ENCODE measurements at places on chromosomes 1 and 21.
A peak's percentile ranks its signal among the peaks of the same experiment; 100 is the strongest.

DNA sequence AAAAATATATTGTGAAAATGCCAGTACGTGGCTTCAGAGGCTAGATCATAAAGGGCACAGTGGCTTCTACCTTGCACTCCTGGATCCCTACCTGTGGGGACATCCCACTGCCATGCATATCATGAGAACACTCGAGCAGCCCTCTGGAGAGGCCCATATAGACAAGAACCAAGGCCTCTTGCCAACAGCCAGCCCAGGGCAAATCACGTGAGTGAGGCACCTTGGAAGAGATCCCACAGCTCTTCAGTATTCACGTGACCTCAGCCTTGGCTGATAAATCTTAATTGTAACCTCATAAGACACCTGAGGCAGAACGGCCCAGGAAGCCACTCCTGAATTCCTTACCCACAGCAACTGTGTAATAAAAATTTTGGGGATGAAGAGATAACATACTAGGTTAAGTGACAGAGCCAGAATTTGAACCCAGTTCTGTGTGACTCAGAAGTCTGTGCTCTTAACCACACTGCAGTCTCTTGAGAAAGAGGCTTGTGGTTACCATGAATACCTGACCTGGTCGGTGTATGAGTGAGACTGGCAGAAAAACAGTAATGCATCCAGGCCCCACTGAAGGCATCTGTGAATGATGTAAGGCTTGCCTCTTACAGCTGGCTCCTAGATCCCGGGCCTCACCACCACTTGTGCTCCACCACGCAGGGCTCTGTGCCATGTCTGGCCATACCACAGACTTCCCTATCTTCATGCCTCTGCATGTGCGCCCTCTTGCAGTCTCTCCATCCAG, 6.9 kb upstream of the A3GALT2 start:
- DNase-seq, result no peak

GRCh38 chr1:14842361-14842760, 243.9 kb downstream of the KAZN start:
- no peak for DNase-seq

GRCh38 chr21:15222707-15223106, 157.9 kb upstream of the NRIP1 start:
- DNase-seq, result no peak

- DNase-seq, result no peak
These were observed 66.7 kb downstream of the ATP1A1 start for GRCh38 chr1:116439701-116440100.

DNA sequence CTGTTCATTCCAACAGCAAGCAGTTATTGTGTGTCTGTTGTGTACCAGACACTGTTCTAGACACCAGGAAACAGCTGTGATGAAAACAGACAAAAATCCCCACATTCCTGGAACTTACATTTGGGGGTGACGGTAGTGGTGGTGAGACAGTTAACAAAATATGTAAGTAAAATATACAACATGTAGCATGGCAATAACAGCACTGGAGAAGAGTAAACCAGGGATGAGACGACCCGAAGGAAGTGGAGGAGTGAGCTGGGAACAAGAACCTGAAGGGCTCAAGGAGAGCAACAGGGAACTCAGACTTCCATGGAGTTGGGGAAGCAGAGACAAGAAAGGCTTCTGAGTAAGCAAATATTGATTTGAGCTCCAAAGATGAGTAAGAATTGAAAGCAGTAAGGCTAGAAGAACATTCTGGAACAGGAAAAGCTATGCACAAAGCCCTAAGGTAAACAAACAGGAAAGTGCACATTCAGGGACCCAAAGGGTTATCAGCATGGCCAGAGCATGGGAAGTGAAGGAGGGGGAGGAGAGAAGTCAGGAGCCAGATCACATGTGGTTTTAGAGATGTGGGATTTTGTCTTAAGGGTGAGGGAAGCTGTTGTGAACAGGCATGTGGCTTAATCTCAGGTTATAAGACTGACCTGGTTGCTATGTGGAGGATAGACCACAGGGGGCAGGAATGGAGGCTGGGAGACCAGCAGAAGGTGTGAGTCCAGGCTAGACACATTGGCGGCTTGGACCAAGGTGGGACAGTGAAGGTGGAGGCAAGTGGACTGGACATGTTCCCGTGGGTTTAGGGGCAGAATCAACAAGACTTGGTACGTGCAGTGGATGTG, 7.3 kb downstream of the CSF1 start:
- no peak for DNase-seq

DNA sequence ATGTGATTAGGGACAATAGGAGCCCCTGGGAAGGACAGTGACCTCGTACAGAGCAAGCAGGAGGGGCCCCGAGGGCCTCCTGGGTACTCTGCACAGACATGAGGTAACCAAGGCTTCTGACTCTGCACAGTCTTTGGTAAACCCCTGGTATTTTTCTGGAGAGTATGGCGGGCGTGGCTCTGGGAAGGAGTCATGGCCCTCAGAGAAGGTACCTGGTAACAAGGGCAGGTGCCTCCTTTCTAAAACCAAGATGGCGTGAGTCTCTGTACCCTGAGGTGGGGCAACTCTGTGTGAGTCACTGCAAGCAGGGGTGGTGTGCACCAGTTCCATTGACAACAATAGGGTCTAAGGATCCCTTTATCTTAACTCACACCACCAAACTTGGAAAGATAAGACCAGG, 39.9 kb upstream of the SLC19A1 start:
- DNase-seq, result no peak

- no peak for DNase-seq
These were observed 119.3 kb downstream of the HLCS start for GRCh38 chr21:36847189-36847588.

DNA sequence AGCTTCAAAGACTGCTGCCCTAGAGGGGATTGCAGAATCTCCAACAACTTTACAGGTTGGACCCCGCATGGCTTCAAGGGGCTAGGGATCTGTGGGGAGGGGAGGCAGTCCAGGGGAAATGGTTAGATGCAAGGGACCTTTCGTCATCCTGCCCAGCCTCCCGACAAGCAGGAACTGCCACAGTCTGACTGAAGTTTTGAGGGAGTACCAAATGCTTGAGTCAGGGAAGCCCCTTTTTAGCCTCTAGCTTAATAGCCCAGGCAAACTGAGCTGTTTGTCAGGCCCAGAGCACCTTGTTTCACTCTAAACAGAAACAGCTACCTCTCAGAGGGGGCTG, 1.1 kb downstream of the TOR3A start:
- peak; percentile 17 for DNase-seq

DNA sequence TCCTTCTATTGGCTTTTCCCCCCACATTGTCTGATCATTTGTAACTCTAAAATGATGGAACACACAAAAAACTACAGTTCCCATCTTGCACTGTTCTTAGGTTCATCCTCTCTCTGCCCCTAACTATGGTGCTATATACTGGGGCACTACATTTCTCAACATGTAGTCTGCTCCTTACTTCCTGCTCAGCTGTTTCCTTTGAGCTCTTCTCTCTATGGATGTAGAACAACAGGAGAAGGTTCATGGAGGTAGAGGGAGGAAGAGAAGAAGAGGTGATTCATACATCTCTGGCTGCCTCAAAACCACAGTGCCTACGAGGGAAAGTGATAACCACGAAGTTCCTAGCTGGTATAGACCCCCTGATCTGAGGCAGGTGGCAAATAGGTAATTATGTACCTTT, 7.0 kb upstream of the C1orf146 start:
- no peak for DNase-seq

DNA sequence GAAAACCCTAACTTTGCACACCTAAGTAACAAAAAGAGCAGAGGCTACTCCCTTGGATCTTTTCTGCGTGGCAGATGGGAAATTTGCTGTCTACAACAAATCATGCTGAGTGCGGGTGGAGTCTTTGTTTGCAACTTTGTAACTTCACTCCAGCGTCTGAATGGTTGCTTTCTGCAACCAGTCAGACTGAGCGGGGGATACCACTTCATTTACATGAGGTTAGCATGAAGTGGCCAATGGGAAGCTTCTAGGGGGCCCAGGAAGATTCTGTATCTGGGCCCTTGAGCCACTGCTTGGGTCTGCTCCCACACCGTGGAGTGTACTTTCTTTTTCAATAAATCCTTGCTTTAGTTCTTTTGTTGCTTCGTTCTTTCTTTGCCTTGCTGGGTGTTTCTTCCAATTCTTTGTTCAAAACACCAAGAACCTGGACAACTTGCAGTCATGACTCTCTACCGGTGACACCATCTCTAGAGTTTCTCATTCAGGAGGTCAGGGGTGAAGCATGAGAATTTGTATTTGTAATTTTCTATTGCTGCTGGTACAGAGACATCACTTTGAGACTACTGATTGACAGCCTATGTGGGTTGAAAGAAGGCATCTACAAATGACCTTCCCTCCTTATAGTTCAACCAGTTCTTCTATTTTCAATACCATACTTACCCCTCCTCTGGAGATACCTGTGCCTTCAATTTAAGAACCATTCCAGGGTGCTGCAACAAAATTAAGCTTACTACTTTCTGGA, 55.8 kb upstream of the RC3H1 start:
- no peak for DNase-seq

DNA sequence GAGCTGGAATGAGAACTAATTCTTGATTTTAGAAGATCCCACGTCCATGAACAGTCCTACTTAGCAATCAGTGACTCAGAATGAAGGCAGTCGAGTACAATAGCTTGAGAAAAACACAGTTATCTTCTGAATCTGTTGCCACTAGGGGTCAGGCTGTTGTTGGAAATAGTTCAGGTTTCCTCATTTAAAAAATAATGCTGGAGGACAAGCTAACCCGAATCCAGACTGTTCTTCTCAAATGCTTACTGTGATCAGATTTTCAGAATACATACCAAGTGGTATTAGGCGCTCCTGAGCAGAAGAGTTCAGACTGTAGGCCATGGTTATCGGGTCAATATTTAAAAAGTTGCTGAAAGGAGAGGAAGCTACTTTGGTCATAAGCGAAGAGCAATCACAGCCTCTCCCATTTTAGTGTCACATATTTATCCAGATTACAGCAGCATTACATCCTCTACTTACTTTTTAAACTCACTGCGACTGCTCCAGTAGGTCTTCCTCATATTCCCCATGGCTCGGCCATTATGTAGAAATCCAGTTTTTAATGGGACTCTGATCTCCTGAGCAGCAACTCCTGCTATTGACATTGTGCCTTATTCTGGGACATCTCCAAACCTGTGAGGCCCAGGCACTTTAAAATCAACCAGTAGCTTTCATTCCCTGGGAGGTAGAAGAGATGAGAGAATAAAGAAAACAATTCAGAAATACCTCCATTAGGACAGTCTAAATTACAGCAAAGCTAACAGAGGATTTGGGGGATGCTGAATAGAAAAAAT, 10.9 kb downstream of the ERRFI1 start:
- no peak for DNase-seq

DNA sequence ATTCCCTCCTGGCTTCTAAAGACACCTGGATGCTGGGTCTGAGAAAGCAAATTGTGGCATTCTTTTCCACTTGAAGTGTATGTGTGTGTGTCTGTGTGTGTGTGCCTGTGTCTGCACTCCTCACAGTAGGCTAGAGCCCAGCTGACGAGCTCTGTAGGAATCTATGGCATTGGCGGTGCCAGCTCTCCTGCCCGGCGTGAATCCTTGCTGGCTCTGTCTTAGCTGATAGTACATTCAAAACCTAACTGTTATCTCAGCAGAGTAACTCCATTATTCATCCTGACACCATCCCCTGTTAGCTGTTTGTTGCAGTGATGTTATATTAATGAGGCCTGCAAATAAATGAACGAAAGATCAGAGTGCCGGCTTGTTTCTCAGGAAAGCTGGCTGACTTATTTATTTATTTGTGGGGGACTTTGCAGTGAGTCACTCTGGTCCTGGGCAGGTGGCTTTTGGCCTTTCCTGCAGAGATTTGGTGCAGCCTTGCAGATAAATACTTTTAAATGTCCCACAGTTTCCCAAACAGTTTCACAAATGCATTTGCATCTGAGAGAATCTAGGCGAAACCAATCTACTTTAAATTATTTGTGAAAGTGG, 160.6 kb upstream of the CD34 start:
- DNase-seq, result no peak

DNA sequence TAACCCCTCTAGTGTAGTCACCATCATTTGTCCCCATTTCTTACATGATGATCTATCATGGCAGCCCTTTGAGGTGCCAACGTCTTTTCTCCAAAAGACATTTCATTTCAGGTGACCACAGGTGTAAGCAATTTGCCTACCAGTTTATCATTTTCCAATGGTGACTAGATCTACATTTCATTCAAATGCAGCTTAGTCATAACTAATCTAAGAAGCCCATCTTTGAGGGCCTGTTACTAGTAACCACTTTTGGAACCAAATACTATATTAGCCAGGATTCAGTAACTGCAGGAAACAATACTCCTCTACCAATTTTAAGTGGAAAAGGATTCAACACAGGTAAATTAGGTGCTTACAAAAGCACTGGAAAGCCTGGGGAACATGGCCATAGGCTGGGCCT, 30.6 kb upstream of the TMEM54 start:
- DNase-seq, result no peak

GRCh38 chr1:21365036-21365435, 74.8 kb upstream of the ECE1 start:
- DNase-seq, result no peak

GRCh38 chr1:89590341-89591080, 42.4 kb upstream of the LRRC8C start:
- DNase-seq, result no peak

GRCh38 chr21:14306126-14306907, 76.6 kb downstream of the HSPA13 start:
- DNase-seq, result no peak

DNA sequence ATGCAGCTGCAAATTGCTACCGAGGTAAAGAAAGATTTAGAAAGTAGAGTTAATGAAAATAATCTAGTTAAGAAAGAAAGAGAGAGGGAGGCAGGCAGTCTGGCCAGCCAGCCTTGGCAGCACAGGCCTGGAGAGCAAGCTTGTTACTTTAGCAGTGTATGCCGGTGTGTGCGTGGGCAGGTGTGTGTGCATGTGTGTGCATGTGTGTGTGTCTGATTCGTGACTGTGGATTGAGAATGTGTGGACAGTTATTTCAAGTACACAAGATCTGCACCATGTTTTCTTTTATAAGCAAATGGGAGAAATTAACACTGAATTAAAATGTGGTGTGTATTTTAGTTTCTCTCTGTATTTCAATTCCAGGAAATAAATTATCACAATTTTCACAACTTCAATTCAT, 211.6 kb downstream of the DSCAM start:
- no peak for DNase-seq

DNA sequence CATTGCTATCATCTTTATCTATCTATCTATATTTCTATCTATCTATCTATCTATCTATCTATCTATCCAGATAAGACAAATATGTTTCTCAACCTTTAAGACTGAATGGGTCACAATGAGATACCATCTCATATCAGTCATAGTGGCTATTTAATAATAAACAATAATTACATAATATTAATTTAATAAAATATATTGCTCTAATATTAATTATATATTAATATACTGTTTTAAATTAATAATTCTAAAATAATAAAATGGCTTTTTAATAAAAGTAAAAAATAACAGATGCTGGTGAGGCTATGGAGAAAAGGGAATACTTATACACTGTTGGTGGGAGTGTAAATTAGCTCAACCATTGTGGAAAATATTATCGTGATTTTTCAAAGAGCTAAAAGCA, 13.0 kb upstream of the PLPPR4 start:
- no peak for DNase-seq

All from activated naive CD4-positive, alpha-beta T cell treated with Interleukin-2 at 50 U/mL for 16 hours (primary cell).